HuH-7 (cell line): ENCODE measurements at places on chromosomes 7 and 10.

DNA sequence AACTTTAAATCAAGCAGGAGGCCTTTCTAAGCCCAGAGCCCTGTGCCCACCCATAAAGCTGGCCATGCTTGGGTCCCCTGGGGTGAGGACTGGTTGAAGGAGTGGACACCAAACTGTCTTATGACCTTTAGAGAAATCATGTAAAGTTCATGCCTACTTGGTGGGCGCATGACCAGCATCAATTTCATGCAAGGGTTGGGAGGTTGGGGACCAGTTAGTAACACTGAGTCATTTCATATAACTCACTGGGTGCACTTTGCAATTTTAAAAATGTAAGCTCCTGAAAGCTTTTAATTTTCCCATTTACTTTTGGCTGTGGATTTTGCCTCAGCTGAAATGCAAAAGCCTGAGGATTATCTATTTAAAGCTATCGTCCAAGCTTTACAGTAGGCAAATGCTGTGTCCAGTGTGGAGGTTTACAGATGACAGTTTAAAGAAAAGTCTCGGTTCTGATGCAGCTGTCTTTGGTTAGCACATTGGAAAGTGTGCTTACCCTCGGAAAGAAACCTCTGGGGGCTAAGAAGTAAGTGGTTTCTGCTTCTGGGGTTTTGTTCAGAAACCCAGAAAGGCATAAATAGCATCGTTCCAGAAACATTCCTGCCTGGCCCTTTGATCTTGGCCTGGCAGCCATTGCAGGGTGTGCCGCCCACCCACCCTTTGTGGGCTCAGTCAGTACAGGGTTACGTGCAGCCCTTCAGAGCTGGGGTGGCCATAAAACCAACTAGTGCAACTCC is 48.8 kb upstream of the CHST15 start:
- DNase-seq = no peak

GRCh38 chr7:134705716-134706115 is 59.1 kb downstream of the BPGM start:
- DNase-seq = no peak

GRCh38 chr7:117323851-117324711 is 1.2 kb upstream of the WNT2 start:
- DNase-seq = no peak

DNA sequence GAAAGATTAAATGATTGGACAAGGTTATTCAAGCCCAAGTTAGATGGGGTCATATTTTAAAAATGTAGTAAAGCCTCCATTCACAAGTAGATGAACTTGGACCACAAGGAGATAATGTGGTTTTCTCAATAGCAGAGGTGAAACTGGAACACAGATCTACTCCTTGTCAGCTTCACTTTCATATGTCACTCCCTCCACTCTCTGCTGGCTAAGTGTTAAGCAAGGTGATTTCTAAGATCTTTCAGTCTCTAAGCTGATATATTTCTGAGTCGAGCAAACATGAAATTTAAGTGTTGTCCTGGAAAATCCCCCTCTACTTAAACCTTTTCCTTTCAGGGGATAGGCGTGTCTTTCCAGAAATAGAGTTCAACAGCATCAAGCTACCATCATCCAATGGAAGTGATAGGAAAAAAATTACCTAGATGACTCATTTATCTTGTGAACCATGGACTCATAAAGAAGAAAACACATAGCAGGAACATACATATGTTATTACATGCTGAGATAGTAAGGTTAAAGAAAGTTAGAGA is 275.0 kb downstream of the PTEN start:
- no peak for DNase-seq

DNA sequence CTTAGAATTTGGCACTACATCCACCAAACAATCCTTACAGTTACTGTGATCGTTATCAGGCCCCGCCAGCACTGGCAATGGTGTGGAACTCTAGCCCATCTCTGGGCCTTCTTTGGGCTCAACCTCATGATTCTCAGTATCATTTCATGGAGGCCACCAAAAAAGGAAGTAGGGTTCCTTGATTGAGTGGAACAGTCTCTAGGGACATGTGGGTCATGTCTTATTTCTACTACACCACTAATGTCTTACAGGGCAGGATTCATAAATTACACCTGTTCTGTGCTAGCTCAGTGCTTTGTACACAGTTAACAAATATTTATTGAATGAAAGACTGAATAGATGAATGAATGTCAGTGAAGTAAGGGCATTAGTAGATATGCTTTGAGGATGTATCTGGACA is 53.9 kb downstream of the AP3M1 start:
- DNase-seq = no peak

DNA sequence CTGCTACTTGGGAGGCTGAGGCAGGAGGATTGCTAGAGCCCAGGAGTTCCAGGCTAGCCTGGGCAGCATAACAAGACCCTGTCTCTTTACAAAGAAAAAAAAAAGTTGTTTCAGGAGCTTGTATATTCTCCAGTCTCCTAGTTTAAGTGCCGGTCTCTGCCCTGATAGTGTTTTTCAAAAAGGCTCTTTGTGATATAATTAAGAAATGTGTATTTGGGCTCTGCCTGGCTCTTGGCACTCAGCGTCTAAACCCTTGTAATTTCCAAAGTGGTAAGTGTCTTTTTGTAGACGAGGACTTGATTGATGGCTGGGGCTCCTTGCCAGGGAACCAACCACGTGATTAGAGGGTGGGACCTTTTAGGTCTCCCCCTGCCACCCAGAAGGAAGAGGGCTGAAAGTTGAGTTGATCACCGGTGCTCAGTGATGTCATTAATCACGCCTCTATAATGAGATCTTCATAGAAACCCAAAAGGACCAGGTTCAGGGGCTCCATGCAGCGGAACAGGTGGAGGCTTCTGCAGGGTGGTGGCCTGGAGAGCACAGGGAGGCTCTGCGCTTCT is 4.4 kb downstream of the EIF3B start:
- DNase-seq = no peak

DNA sequence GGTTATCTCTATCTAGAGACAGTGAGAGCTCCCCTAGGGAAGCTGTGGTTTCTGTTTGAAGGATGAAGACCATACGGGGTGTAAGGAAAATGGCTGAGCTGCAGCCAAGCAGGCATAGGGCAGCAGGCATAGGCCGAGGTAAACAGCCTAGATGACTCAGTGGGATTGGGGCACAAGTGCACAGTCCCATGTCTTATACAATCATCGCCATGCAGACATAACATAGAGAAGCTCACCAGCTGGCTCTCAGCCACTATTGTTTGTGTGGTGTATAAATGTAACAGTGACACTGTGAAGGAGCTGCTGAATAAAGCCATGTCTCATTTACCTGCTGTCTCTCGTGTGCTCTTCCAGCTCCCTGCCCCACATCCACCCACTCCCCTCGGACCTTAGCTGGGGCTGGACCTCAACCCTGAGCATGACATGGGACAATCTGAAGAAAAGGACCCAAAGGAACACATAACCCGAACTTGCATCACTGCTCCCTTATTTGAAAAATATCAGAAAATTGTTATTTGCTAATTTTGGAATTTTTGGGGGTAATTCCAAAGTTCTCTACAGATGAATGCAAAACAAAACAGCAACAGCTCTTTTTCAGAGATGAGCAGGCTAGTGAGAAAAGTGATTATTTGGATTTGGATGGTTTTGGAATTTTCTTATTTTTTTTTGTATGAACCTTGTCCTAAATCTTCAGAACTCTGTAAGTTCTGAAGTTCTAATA is 582.7 kb downstream of the REEP3 start:
- DNase-seq = no peak

DNA sequence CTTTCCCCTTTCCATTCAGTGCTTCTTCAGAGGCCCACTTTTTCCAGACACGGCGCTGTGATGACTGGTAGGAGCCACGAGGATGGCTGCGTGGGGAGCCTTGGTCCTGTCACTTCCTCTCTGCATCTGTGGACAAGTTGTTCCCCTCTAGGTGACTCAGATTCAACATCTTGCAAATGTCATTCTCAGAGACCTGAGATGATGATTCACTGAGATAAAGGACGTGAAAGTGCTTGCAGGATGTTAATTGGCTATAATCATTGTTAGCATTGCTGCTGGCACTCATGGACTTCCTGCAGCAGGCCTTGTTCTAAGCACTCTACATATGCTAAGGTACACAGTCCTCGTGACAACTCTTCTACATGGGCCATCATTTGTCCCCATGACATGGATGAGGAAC is 489.8 kb upstream of the ZMIZ1 start:
- DNase-seq = no peak

DNA sequence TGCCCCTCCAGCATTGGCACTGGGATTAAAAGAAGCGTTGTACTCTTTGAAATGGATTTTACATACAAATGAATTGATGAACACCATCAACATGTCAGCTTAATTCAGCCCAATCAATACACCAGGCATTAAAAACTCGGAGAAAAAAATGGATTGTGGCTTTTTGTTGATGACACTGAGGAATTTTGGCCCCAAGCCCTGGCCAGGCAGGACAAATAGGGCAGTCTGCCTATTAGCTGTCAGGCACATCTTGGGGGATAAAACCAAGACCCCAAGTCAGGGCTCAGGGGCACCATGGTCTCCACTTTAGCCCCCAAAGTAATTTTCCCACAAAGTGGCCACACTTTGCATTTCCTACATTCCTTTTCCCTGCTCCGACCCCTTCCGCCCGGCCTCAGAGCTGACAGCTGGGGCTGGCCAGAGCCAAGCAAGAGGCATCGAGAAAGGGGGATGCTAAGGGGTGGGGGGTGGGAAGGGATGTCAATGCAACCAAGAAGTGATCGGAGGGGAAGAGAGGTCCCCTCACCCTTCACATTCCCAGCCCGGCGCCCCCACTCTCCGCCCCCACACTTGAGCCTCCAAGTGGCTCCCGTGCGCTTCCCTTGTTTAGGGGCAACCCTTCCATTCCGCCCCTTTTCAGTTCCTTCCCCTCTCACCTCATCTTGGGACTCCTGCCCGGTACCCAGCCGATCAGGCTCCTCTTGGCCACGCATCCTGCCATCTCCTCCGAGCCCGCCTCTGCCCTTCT is 711 bp downstream of the HIP1 start:
- DNase-seq = no peak

DNA sequence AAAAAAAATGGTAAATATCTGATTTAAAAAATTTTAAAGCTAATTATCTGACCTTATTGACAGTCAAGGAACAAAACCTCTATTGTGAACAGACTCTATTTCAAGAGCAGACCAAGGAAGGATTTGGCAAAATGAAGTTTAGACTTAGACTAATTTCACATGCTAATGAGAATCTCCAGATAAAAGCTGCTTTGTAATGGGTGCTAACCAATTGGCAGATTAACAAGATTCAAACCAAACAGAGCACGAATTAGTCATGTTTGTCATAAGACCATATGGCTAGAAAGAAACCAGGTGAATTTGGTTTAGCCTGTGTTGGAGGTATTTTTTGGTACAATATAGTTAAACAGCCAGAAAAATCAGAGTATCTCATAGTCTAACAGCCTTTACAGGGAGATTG is 429.1 kb upstream of the NFE2L3 start:
- DNase-seq = no peak

- no peak for DNase-seq
These were observed 242.6 kb downstream of the TWIST1 start for GRCh38 chr7:18874880-18875279.

- DNase-seq = no peak
These were observed 3.3 kb upstream of the MEST start for GRCh38 chr7:130488392-130489139.

GRCh38 chr7:137243741-137244140 is 99.8 kb downstream of the PTN start:
- DNase-seq = no peak

DNA sequence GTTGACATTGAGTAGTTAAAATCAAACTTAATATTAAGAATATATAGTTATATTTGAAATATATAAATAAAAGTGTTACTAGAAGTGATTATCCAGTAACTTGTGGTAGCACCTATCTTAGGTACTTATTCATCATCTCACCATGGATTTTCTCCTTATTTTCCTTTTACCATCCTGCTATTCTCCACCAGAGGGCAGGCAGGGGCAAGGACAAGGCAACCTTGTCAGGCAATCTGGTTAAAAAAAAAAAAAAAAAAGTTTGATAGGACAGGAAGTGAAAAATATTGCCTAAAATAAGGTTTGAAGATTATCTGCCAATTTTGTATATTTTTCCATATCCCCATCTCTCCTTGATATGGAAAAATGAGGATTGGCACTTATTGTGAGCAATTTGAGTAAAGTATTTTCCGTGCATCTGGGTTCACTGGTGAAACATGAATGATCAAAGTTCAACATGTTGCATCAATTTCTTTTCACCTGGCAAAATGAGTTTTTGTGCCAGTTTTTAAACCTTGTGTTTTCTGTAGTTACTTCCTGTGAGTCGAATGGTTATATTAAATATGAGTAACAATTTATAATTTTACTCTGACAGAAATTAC is 256.7 kb downstream of the AGMO start:
- no peak for DNase-seq

DNA sequence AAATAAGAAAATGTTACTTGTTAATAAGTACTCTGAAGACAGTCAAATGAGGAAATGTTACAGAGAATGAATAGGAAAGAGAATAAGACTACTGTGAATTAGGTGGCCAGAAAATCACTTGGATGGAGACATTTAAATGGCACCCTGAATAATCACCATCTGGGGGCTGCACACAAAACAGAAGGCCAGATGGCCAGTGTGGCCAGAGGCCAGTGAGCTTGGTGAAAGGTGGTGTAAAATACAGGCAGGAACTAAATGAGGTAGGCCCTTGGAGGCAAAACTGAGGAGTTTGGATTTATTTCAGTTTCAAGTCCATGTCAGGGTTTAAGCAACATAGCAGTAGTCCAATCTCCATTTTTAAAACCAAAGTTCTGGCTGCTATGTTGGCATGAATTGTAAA is 126.7 kb downstream of the TSPAN12 start:
- DNase-seq = no peak

DNA sequence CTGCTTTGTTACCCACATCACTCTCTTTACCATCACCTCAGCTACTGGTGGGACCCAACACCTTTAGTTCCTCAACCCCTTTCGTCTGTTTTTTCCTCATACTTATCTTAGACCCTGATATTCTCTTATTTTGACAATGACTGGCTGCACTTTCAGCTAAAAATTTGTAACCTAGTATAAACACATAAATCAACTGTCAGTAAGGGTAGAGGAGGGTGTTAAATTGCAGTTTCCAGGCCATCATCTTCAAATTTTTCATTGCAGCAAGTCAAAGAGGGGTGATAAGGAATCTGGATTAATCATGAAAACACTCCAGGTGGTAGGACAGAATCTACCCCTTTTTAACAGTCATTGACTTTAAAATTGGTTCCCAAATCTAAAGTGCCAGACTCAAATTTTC is 27.9 kb downstream of the SEMA3D start:
- no peak for DNase-seq

GRCh38 chr10:75293446-75293820 is 57.7 kb upstream of the COMTD1 start:
- DNase-seq = no peak

DNA sequence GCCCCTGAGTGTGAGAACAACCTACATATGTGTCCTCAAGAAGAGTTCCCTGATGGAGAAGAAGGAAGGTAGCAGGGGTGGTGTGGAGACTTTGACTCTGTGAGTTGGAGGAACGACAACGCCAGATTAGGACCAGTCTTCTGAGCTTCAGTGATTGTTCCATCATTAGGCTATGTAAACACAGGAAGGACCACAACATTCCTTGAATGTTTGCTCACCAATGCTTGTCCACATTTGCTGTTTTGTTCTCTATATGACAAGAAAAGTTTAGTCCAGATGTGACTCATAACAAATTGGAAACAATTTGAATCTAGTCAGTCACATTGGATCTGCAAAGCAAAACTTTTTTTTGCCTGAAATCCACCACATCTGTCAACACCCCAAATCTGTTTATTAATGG is 62.7 kb downstream of the ENTPD1 start:
- DNase-seq = peak; percentile 26

GRCh38 chr7:24721481-24722001 is 35.7 kb downstream of the GSDME start:
- DNase-seq = no peak

- no peak for DNase-seq
These were observed 7.7 kb upstream of the MINDY3 start for GRCh38 chr10:15868006-15868405.

GRCh38 chr10:14560791-14561765 is 213.6 kb downstream of the FAM107B start:
- no peak for DNase-seq
